ENCODE measurements at places on chromosomes 3 and 15.

DNA sequence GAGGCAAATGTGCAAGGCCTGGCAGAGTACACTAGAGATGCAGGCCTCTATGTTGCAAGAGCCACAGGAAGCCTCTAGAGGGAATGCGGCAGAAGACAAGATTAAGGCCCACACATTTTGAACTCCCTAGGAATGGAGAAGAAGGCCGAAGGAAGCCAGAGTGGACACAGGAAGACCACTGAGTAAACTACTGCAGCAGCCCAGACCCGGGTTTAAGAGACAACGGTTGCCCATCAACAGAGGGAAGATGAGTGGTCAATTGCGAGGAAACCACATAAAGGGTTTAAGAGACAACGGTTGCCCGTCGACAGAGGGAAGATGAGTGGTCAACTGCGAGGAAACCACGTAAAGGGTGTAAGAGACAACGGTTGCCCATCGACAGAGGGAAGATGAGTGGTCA lies 14.6 kb downstream of the CHSY1 start:
- no peak for DNase-seq

- DNase-seq, result no peak
These were observed 52.1 kb upstream of the MYRIP start for GRCh38 chr3:39757307-39757706.

GRCh38 chr3:37577697-37578096 lies 284.0 kb upstream of the CTDSPL start:
- DNase-seq, result no peak

DNA sequence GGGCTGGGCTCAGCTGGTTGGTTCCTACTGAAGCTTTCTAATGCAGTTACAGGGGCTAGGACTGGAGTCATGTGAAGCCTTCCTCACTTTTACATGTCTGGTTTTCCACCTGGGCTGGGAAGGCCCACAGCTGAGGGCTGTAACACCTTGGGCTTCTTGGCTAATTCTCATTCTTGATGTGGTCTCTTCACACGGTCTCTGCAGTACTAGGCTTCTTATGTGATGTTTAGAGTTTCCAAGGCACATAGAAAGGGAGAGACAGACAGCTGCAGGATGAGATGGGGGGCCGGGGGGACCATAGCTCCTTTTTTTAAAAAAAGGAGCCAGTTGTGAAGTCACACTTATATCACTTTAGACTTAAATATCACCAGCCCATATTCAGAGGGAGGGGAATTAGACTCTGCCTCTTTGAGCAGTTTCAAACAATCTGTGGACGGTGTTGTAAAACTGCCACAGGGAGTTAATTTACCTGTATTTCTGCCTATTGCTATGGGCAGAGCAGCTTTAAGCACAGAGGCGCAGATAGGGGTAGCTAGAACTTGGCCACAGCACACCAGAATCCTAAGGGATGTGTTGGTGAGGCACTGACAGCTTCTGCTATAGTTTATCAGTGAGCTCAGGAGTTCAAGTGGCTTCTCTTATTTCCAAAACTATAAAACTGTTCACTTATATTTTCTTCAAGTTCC lies 46.7 kb downstream of the NKIRAS1 start:
- no peak for DNase-seq

DNA sequence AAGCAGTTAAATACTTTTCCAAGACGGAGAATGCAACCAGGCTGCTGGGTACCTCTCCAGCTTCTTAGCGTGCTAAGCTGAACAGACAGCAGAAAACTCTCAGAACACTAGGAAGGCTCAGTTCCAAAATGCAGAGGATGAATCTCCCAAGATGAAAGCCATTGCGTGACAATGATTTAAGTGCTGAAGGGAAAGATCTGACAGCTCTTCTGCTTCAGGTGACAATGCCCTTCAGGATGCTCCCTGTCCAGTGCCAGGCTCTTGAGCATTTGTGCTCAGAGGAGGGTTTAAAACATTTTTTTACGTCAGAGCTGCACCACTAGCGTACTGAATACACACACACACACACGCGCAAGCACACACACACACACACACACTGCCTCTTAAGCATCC lies 26.3 kb downstream of the ARHGEF3 start:
- DNase-seq, result no peak

GRCh38 chr15:61227950-61228936 lies 859 bp downstream of the RORA start:
- no peak for DNase-seq

DNA sequence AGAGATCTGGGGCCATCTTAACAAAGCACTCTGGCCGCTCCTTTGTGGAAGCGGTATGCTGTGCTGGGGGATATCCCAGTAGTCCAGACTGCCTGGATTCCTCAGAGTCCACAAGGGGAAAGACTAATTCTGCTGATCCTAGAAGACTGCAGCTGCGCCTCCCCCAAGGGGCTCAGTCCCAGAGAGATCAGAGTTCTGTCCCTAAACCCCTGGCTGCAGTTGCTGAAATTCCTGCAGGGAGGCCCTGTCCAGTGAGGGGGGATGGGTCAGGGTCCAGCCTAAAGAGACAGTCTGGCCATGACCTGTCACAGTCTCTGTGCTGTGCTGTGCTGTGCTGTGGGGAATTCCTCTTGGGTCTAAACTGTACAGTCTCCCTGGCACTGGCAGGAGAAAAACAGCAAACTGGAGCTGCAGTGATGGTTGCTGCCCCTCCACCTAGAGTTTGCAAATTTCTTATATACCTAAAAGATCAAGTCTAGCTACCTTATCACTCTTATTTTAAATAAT lies 575.1 kb upstream of the UBE2E2 start:
- DNase-seq, result no peak

Data from activated effector memory CD4-positive, alpha-beta T cell treated with anti-CD3 and anti-CD28 coated beads, Interleukin-2, amount 50 U/mL, for 16 hours (primary cell).